ENCODE measurements at places on chromosomes 11 and 22. TPM values are rescaled to one million over a fixed set of nuclear protein-coding genes. Genes with fewer than 3 reads are reported as not detected.
A peak's percentile ranks its signal among the peaks of the same experiment; 100 is the strongest.

GRCh38 chr22:31544481-31545480 lies 48.4 kb downstream of the SFI1 start:
- no peak for DNase-seq

- no peak for DNase-seq
Observed at GRCh38 chr22:30244066-30244465, 2.5 kb downstream of the LIF start.

DNA sequence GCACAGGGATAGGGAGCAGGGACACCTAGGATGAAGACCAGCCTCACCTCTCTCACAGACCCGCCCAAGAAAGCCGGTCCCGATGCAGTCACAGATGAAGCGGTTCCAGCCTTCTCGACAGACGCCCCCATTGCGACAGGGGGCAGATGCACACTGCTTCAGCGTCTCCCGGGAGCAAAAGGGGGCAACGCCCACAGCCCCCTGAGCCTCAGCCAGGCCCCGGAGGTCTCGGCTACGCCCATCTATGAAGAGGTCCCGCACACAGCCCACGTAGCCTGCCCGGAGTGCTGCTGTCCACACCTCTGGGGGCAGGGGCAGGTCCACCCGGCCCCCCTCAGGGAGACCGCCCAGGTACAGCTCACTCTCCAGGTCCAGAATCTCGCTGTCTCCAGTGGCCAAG lies 62.3 kb downstream of the NRXN2 start:
- no peak for DNase-seq

- no peak for DNase-seq
Observed at GRCh38 chr11:58004664-58005063, 19.0 kb upstream of the OR9Q1 start.

- peak; percentile 19 for DNase-seq
Observed at GRCh38 chr11:61298663-61299244, 3.6 kb upstream of the VWCE start.

DNA sequence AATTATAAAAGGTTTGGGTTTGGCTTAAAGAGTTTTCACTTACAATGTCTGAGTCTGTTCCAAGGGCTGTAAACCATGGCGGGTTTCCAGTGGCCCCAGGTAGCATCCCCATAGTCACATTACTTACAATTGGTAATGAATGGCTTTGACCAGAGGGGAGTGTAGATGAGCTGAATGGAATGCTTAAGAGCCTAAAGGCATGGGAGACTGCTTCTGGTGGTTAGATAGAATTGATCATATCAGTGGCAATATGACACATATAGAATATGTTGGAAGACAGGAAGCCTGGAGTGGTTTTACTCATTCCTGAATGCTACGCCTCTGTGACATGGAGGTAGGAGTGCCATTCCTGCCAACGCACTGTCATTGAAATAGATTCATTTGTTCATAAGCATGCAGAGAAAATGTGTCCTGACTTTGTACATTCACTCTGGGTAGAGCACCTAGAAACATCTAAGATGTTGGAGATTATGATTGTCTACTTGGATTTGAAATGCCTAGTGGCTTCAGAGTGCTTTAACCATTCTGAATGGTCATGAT lies 183.3 kb downstream of the BLID start:
- peak; percentile 45 for DNase-seq

DNA sequence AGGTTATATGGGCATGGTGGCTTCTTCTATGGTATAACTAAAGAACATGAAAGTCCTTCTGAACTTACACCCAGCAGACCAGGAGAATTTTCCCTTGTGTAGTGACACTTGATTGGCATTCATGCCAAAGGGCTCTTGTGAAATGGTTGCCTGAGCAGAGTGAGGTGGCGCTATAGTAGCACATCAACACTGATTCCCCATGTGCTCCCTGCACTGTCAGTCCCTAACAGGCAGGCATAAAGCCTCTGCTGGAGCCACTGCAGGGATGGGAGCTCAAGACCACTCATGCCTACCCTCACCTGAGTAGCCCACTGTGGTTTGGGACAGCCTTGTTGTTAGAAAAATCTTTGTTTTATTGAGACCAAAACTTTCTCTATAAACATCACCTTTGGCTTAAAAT lies 92.6 kb upstream of the LIN7C start:
- no peak for DNase-seq

DNA sequence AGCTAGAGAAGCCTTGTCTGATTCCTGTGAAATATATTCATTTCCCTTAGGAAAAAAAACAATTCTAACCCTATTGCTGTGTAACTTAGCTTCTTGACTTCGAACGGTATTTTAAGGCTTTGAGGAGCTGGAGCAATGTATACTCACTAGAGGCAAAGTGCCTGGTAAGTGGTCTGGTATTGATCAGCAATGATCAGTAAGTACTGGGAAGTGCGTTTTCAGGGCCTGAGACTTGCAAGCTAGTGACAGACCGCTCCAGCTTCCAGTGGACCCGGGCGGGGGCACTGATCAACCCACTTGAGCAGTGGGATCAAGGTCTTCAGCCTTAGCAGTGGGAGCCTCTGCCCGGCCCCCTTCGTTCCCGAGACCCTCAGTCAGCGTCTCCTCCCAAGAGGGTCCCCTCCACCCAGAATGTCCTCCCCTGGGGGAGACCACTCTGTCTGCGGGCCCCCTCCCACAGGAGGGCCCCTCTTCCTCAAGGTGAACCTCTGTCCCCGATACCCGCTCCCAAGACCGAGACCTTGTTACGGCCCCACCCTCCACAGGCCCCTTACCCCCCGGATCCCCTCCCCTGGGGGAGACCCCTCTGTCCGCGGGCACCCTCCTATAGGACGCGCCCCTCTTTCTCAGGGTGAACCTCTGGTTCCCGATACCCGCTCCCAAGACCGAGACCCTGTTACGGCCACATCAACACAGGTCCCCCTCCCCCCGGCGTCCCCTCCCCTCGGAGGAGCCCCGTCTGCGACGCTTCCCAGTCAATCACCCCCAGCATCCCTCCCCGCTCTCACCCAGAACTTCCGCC lies 452 bp upstream of the ATXN10 start:
- peak; percentile 51 for DNase-seq

GRCh38 chr22:21623648-21623970 lies 6.2 kb downstream of the YDJC start:
- DNase-seq = no peak

DNA sequence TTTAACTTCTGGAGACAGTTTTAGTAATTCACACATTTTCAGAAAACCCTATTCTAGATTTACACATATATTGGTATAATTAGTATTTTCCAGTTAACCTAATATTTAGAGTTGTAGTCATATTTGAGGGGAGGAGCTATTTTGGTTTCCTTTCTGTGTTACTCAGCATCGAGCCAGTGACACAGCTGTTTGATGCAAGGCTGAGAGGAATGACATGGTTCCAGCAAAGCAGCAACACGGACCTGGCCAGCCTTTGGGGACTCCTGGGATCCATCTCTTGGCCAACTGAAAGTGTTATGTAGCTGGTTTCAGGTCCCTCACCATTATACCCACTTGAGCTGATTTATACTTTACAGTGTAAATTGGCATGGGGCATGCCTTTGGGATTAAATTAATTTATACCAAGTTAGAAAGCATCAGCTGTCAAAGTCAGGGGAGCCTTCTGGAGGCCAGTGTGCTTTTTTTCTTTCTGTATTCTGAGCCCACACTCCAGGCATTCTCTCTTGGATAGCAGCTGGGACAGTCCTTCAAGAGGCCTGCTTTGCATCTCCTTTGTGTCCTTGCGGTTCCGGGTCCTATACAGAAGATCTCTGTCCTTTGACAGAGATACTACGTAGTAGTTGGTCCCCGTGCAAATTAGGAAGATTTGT lies 91.3 kb upstream of the SLC25A18 start:
- peak; percentile 29 for DNase-seq

DNA sequence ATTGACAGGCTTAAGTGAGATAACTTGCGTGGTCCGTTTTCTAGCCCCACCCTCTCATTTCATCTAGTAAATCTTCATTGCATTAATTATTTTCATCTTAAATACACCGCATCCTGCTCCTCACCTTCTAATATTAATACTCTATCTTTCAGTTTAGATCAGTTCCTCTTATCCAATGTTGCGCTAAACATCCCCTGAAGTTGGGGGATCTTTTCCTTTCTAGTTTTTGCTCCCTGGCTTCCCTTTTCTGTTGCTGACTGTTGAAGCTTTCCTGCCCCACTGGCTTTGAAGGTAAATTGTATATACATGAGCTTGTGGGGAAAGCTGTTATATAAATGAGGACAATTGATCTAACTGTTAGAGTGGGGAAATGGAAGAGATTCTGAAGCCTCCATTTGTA lies 7.2 kb downstream of the CAT start:
- DNase-seq = no peak

- no peak for DNase-seq
Observed at GRCh38 chr11:131307506-131307905, 62.9 kb upstream of the NTM start.

DNA sequence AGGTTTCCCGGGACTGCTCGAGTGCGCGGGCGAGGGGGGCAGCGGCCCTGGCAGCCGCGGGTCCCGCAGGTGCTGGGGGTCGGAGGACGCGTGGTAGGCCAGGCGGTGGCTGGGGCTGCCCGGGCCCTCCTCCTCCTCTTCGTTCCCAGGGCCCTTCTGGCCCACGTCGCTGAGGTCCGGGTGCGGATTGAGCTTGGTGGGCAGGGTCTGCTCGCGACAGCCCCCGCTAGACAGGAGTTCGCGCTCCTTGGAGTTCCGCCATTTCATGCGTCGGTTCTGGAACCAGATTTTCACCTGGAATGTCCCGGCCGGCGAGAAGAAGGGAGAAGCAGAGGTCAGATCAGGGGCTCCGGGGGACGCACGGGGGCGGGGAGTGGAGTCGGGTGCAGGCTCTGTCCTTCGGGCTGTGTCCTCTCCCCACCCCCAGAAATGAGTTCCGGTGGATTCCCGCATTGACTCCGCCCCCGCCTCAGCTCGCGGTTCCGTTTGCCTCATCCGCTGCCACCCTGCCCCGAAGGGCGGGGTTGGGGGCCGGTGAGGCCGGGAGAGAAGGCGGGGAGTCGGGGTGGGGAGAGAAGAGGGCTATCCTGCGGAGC lies 3.9 kb downstream of the DBX1 start:
- DNase-seq = no peak

GRCh38 chr11:83816572-83817187 lies 530.5 kb upstream of the CCDC90B start:
- DNase-seq = peak; percentile 68

GRCh38 chr11:537622-538430 lies 499 bp downstream of the LRRC56 start:
- no peak for DNase-seq

GRCh38 chr22:26762503-26763472 lies 105.4 kb downstream of the MIAT start:
- peak; percentile 49 for DNase-seq

DNA sequence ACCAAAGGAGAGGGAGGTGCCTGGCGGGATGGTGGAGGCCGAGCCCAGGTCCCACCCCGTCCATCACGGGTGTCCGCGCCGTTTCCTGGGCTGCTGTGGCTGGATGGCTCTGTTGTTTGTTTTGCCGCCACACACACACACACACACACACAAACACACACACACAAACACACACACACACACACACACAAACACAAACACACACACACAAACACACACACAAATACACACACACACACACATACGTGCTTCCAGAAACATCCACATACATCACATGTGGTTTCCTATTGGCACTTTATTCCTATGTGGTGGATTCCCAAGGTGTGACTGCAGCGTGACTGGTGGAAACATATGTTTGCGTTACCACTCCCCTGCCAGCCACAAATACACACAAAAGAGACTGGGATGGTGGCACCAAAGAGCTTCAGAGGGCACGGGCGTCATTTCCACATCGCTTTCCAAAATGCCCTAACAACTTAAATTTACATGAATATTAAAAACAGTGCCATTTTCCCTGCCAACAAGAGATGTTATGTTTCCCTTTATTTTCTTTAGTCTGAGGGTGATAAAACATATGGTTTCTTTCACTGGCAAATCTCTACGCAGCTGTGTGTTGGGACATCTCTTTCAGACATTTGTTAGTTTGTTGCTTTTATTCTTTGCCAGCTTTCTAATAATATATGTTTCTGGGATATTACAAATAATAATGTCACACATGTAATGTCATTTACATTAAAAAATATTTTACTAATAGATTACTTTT lies 356.8 kb downstream of the BRD1 start:
- DNase-seq = no peak

- peak; percentile 79 for DNase-seq
Observed at GRCh38 chr11:110297076-110297725, 787 bp upstream of the RDX start.

- no peak for DNase-seq
Observed at GRCh38 chr11:120704256-120704750, 192.8 kb downstream of the GRIK4 start.

- no peak for DNase-seq
Observed at GRCh38 chr22:29738118-29738815, 18.5 kb downstream of the CABP7 start.

DNA sequence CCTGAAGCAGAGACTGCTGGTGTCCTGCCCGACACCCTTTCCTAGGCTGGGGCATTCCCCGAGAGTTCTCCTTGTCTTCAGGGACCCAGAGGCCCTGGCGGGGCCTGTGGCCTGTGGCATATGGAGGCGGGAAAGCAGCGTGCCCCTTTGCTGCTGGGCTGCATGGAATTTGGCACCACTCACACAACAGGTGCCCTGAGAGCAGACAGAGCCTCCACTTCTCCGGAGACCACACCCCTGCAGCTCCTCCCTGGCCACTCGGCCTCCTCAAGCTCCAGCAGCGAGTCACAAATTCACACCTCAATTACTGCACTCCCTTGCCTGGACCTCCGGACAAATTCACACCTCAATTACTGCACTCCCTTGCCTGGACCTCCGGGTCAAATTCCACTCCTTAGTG lies 1375.2 kb downstream of the TBC1D22A start:
- no peak for DNase-seq

OR8A1 gene
- not detected for total RNA-seq

MUC6 gene
- not detected for total RNA-seq

INPP5J gene
- 0.13 TPM for total RNA-seq

OR6A2 gene
- total RNA-seq = not detected

KCNK7 gene
- not detected for total RNA-seq

FXYD2 gene
- not detected for total RNA-seq

OR4X2 gene
- total RNA-seq = not detected

Measured in GM23248 (cell line).